ENCODE measurements at places on chromosomes 11 and 22. TPM values are rescaled to one million over a fixed set of nuclear protein-coding genes. Genes with fewer than 3 reads are reported as not detected.

Gene MS4A15
- not detected for polyA plus RNA-seq

Gene CLDN5
- 23.9 TPM for polyA plus RNA-seq

Gene CRYBB3
- polyA plus RNA-seq: 0.11 TPM

Gene CBL
- 3.3 TPM for polyA plus RNA-seq

Gene DEFB131B
- not detected for polyA plus RNA-seq

Gene UBE4A
- 15.9 TPM for polyA plus RNA-seq

Gene MYO18B
- polyA plus RNA-seq: 96.3 TPM

Gene ASCC2
- 29.2 TPM for polyA plus RNA-seq

All from right cardiac atrium (tissue), 5 donors.